Sigmoid colon (tissue), 7 donors: ENCODE measurements at places on chromosomes 12 and 14. TPM values are rescaled to one million over a fixed set of nuclear protein-coding genes. Genes with fewer than 3 reads are reported as not detected.

The CCDC88C gene
- total RNA-seq: 1.1 TPM

The ADSS1 gene
- 5.3 TPM for total RNA-seq

The RAD9B gene
- 0.55 TPM for total RNA-seq

The TAS2R19 gene
- total RNA-seq: 8.6 TPM

The NEMF gene
- total RNA-seq: 73.7 TPM

The TGM1 gene
- total RNA-seq: 1.1 TPM

The CSRP2 gene
- 46.2 TPM for total RNA-seq

The RPL10L gene
- total RNA-seq: not detected

The TC2N gene
- 49.2 TPM for total RNA-seq

The GLIPR1L1 gene
- total RNA-seq: not detected

The PLCZ1 gene
- total RNA-seq: not detected

GRCh38 chr12:96335270-96335669, 65.0 kb downstream of the CDK17 start:
- H3K27me3 ChIP-seq: no peaks in the 10 kb centered on the region
- peaks cover 23% of the 10 kb centered on the region for H3K4me1 ChIP-seq
- no peak overlapping the region for H3K4me3 ChIP-seq
- no peak overlapping the region for H3K27ac ChIP-seq
- DNase-seq: no peak
- H3K36me3 ChIP-seq: no peaks in the 10 kb centered on the region

DNA sequence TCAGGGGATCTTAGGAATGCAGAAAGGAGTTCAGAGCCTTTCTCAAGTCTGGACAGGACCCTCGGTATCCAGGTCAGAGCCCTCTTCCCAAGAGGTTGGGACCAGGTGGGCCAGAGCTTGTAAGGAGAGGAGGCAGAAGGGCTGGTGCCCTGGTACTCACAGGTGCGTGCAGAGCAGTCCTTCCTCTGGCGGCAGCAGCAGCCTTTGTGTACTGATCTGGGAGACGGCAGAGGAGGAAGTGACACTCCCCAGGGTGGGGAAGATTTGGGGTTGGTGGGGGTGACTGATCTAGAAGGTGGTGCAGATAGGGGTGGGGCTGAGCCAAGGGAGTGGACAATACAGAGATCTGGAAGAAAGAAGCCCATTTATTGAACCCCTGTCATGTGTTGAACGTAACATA, at the start of gene ITGB7:
Gene ITGB7 (minus strand): TSS at position 210 of the 400 bp plus-strand sequence. CDS start 6,808 bp downstream, outside the sequence.
- no peak for DNase-seq
- no peak within 1 kb of the TSS for H3K4me3 ChIP-seq
- H3K27ac ChIP-seq: no peak within 1 kb of the TSS
- H3K27me3 ChIP-seq: no peaks in the 10 kb centered on the region
- no peaks in the 10 kb centered on the region for H3K4me1 ChIP-seq

DNA sequence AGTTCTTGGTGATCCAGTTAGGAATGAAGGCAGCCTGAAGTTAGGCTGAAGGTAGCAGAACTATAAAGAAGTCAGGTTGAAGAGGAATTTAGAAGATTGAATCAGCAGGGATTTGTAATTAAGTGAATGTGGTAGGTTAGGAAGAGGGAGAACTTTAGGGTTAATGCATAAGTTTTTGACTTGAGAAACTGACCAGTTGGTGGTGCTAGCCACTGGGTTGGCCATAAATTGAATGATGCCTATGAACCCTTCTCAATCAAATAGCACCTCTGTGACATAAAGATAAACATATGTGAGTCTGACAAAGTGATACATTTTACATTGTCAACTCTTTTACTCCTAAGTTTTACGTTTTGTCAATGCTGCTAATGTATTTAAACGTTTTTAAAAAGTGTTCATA, 290.6 kb upstream of the NAV3 start:
- DNase-seq: no peak
- no peaks in the 10 kb centered on the region for H3K36me3 ChIP-seq
- H3K4me3 ChIP-seq: no peak overlapping the region
- no peaks in the 10 kb centered on the region for H3K27me3 ChIP-seq
- H3K4me1 ChIP-seq: no peaks in the 10 kb centered on the region

DNA sequence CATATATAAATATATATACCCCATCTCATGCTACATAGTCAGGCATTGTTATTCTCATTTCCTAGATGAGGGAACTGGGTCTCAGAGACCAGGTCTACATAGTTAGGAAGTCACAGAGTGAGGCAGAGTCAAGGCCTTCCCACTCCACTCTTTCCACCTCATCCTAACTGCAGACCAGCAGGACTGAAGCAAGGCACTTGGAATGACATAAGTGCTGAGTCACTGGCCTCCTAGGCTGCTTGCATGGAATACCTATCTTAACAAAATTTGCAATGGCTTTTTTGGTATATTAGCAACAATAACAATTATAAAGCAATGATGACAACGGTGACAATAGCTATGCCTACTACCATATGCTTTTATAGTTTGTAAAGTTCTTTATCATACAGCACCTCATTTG, 5.4 kb upstream of the ANO4 start:
- no peaks in the 10 kb centered on the region for H3K36me3 ChIP-seq
- no peak overlapping the region for H3K27ac ChIP-seq
- H3K4me3 ChIP-seq: no peak overlapping the region
- H3K27me3 ChIP-seq: no peaks in the 10 kb centered on the region
- no peak for DNase-seq

DNA sequence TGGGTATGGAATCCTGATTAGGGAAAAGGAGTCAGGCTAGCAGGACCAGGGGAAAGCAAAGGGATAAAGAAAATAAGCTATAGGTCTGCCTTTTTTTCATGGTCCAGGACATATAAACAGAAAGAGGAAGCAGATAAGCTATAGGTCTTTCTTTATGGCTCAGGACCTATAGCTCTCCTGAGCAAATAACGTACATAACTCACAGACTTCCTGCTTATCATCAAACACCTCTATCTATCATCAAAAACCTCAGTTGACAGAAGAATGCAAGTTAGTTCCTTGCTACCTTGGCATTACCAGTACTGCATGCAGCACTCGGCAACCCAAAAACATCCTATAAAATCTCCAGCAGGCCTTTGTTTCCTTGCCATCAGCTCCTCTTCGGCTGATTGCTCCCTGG, 238.7 kb upstream of the OR4E1 start:
- H3K4me1 ChIP-seq: no peaks in the 10 kb centered on the region
- H3K36me3 ChIP-seq: no peaks in the 10 kb centered on the region
- no peaks in the 10 kb centered on the region for H3K27me3 ChIP-seq
- H3K27ac ChIP-seq: no peak overlapping the region
- H3K4me3 ChIP-seq: no peak overlapping the region

DNA sequence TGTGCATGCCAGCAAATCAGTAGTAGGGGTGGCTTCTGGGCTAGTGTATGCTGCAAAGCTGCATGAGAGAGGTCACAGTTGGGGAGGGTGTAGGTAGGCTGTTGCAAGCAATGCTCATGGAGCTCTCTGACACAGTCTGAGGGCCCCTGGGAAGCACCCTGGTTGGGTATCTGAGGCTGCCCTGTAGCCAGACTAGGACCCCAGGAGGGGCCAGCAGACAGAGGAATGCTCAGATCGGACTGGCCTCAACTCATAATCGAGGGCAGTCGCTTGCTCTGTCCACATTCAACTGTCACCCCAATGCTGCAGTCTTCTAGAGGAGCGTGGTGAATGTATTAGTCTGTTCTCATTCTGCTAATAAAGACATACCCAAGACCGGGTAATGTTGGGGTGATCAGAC, 204.0 kb upstream of the ALG10 start:
- no peak overlapping the region for H3K27ac ChIP-seq
- no peak for DNase-seq
- H3K27me3 ChIP-seq: no peaks in the 10 kb centered on the region
- no peaks in the 10 kb centered on the region for H3K36me3 ChIP-seq
- H3K4me1 ChIP-seq: no peaks in the 10 kb centered on the region

- no peak overlapping the region for H3K4me3 ChIP-seq
- H3K27ac ChIP-seq: no peak overlapping the region
- H3K27me3 ChIP-seq: no peaks in the 10 kb centered on the region
- H3K36me3 ChIP-seq: no peaks in the 10 kb centered on the region
- peaks cover 8% of the 10 kb centered on the region for H3K4me1 ChIP-seq
Observed at GRCh38 chr12:67441736-67442346, 172.7 kb downstream of the CAND1 start.

GRCh38 chr12:39647383-39647782, 27.8 kb upstream of the ABCD2 start:
- H3K4me3 ChIP-seq: no peak overlapping the region
- no peaks in the 10 kb centered on the region for H3K27me3 ChIP-seq
- H3K4me1 ChIP-seq: no peaks in the 10 kb centered on the region
- H3K36me3 ChIP-seq: no peaks in the 10 kb centered on the region
- DNase-seq: no peak

GRCh38 chr12:14111230-14111865, 129.9 kb upstream of the GRIN2B start:
- H3K4me1 ChIP-seq: no peaks in the 10 kb centered on the region
- no peaks in the 10 kb centered on the region for H3K27me3 ChIP-seq

GRCh38 chr12:48956279-48957140, 777 bp downstream of the ARF3 start:
- peak; percentile 94 for DNase-seq
- peaks cover 25% of the 10 kb centered on the region for H3K4me1 ChIP-seq
- peak overlapping the region; percentile 77 for H3K4me3 ChIP-seq
- H3K36me3 ChIP-seq: no peaks in the 10 kb centered on the region
